ENCODE measurements at places on chromosomes 3 and 15.

GRCh38 chr3:125351152-125351551 is 24.0 kb downstream of the ZNF148 start:
- DNase-seq, result no peak

- DNase-seq, result no peak
Measured at GRCh38 chr3:64623125-64623524, 64.7 kb downstream of the ADAMTS9 start.

DNA sequence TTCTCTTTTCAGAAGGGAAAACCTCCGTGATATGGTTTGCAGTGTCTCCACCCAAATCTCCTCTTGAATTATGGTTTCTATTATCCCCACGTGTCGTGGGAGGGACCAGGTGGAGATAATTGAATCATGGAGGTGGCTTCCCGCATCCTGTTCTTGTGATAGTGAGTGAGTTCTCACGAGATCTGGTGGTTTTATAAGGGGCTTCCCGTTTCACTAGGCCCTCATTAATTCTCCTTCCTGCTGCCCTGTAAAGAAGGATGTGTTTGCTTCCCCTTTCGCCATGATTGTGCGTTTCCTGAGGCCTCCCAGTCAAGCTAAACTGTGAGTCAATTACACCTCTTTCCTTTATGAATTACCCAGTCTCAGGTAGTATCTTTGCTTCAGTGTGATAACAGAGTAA is 692.7 kb upstream of the GRM7 start:
- no peak for DNase-seq

DNA sequence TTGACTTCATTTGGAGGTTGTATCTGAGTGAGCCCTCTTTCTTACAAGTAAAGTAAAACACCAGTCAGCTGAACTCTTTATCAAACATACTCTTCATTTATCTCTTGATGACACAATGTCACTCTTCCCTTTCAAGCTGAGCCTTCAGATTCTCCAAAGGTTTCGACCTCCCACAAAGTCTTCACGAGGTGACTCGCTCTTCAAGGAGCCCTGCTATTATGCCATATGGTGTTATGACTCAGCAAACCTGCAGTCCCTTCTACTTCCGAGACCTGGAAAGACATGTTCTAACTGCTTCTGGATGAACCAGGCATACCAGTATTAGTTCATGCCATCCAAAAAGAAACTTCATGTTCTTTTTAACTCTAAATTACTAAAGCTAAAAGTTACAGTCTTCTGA is 23.1 kb downstream of the AADAC start:
- DNase-seq, result no peak

GRCh38 chr15:63364399-63365272 is 17.0 kb downstream of the CA12 start:
- no peak for DNase-seq

GRCh38 chr15:75170711-75171341 is 30.9 kb upstream of the C15orf39 start:
- no peak for DNase-seq

DNA sequence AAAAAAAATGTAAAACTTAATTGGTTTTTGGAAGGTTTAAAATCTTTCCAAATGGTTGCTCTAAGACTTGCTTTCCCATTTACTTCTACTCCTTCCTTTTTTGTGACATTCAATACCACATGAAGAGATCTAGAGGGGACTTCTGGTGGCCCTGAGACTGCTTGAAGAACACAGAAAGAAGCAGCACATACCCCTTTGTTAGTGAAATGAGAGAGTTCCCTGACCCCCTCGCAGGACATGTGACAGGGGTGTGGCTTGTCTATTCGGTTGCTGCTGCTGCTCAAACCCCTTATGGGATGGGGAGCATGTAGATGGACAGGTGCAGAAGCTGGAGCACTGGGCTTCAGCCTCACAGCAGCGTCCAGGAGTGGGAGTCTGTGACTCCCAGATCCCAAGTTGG is 71.0 kb downstream of the ZMAT3 start:
- DNase-seq, result no peak

All from CD4-positive, alpha-beta T cell treated with Interleukin-17A for 1 hour (primary cell).